ENCODE measurements at places on chromosomes 2 and 18.

DNA sequence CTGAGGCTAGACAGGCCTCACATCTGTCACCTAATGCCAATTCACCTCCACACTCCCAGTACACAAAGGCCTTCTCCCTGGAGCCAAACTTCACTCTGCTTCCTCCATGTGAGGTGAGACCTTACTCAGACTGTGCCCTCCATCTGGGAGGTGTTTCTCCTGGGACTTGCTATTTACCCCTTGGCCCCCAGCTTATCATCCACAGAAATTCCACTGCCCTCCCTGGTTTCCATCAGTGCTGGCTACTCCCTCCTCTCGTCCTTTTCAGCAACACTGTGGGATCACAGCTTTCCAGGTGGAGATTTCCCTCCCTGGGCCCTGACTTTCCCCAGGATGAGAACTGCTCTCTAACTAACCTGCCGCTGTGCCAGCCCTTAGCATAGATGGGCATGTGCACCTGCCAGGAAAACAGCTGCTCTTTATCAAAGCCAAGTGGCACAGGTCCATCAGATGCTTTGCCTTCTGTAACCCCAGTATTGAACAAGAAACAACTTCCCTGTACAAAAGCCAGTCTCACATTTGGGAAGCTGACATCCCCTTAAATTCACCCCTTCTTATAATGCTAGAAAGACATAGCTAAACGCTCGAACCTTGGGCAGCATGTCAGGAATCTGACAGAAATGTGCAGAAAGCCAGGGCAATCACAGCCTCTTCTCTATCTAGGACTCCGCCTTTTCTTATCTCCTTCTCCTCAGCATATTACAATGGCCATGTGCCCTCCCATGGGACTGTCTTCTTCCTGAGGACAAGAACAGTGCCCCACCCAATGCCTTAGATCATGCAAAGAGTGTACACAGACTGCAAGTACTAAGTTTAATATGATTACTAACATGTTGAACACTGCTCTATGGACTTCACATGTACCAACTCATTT lies 535.5 kb upstream of the ID2 start:
- no peak for DNase-seq

- no peak for DNase-seq
Observed at GRCh38 chr2:37631698-37632097, 39.7 kb downstream of the CDC42EP3 start.

DNA sequence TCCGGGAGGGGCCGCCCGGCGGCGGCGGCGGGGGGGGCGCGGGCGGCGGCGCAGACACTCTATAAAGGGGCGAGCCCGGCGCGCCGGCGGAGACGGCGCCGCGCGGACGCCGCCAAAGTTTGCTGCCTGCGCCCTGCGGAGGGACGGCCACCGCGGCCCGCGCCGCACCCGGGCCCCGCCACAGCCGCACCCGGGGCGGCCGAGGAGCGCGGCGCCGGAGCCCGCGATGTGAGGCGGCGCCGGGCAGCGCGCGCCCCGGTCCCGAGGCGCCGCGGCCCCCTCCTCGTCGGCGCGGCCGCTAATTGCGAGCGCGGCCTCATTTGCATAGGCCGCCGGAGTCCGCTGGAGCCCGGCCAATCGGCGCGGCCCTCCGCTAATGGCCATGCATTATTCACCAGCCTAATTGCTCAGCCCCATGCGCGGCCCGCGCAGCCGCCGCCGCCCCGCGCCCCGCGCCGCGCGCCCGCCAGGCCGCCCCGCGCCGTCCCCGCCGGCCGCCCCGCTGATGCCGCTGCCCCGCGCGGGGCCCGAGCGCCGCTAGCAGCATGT lies at the start of gene SALL3:
Gene SALL3, plus strand, starts transcription at position 89 of the 549 bp plus-strand sequence. Its CDS starts 457 bp downstream, at position 546.
- DNase-seq, result no peak

- DNase-seq, result no peak
Observed at GRCh38 chr18:76938619-76939018, 116.3 kb downstream of the ZNF236 start.

DNA sequence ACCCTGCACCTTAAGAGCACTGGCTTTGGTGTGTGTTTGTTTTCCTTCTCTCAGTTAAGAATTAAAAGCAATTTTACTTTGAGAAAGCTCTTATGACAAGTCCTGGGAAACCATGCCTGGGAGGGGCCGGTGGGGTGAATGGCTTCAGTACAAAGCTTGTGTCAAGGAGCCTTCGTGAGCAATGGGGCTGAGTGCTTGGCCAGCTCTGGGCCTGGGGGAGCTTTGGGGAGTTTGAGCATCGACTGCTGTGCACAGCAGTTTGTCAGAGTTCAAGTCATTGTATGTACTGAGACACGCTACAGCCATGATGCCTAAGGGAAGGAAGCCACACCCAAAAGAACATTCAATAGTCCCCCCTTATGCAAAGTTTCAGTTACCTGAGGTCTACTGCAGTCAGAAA lies 75.8 kb downstream of the ARHGEF4 start:
- DNase-seq, result no peak

- DNase-seq, result no peak
Observed at GRCh38 chr2:11907190-11907589, 160.8 kb downstream of the LPIN1 start.

DNA sequence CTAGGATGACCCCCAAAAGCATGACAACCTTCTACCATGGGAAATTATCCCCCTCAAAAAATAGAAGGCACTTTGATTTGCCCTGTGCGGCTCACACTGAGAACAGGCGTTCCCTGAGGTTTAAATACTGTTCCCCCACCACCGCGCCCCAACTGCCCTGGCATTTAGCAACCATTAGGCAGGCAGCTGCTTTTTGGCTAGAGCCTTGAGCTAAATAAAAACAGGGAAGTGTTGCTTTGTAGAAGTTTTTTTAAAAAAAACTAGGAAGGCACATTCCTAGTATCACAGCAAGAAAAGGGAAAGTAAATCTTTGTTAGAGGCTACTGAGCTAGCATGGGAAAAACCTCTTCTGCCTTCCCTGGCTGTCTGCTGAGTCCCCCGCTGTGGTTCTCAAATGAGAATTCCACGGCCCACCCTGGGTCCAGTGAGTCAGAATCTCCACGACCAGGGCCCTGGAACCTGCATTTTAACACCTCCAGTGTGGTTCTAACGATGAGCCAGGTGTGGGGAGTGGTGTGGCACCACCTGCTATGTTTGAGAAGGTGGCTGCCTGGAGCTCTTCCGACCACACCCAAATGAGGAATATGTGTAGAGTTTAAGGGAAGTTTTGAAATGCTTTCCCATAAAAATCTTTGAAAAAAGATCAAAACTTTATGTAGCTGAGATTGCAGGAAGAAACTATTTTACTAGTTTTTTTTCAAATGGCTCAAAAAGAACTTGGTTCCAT lies 66.4 kb downstream of the VIT start:
- DNase-seq, result no peak

GRCh38 chr18:22844628-22845027 lies 88.5 kb upstream of the RBBP8 start:
- no peak for DNase-seq

DNA sequence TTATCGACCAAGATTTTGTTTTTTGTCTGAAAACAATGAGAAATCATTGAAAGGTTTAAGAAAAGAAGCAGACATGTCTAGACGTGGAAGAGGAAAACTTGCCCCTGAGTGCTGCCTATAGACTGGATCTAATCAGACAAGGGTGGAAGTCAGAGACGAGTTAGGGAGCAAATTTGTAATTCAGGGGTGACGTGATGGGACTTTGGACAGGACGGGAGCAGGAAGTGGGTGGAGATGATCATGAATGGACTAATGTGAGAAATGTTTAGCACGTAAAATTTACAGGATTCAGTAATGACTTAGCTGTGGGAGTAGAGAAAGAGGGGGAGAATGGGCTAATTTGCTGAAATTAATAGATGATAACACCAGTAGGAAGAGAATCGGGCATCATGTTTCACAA lies 117.0 kb upstream of the EPHA4 start:
- no peak for DNase-seq

DNA sequence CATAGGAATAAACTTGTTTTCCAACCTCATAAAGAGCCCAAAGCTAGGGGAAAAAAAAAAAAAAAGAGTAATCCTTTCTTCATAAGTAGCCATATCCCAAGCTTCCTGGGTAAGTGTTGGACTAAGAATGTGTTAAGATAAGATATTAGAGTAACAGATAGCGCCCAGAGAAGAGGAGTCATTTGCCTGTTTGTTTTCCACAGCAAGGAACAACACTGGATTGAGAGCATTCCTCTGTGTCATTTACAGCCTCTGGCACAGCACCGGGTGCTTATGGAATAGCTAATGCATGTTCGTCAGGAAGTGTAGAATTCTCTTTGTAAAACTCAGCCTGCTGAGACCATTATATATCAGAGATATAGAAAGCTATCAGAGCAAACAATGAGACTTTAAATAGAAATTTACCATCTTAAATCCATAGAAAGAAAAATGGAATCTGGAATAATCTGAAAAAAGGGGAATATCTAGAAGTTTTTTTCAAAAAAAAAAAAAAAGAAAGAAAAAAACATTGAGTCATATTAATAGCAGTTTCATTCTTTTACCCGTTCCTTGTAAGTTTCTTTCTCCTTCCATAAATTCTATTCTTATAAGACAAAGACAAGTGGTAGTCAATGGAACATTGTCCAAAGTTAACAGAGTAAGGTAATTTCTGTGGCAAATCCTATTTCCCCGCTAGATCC lies 37.6 kb downstream of the LRP2 start:
- DNase-seq, result no peak

DNA sequence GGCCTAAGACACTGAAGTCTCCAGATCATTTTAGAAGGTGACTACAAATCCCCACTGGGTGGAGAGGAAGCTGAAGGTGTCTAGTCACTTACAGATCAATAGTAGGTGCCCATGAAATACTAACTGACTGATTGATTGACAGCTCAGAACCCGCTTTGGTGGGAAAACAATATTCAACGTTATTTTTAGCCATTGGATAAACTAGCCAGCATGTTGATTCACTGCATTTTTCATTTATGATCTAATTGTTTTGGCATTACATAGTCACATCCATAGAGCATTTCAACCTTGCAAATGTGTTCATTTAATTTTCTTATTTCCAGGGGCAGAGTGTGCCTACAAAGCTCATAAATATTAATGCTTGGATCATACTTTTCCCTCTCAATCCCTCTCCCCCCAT lies 162.3 kb downstream of the MREG start:
- DNase-seq, result no peak

DNA sequence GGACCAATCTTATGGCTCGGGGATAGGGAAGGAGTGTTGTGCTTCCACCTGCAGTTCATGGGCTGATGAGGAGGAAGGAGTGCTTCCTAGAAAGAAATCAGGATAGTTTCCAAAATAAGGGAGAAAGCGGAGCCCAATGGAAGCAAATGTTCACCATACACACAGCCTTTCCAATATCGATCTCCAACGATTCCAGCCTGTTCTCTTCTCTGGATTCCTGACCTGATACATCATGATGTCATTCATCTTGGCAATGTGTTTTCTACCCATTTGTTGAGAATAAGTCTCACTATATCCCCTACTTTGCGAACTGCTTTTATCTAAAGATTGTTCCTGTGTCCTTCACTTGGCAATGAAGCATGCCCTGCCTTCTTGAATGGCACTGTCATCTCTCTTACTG lies 205.3 kb upstream of the SIX2 start:
- DNase-seq, result no peak

- no peak for DNase-seq
Observed at GRCh38 chr2:45316576-45317338, 294.3 kb downstream of the SRBD1 start.

GRCh38 chr2:70668432-70668831 lies 99.6 kb downstream of the ADD2 start:
- no peak for DNase-seq

DNA sequence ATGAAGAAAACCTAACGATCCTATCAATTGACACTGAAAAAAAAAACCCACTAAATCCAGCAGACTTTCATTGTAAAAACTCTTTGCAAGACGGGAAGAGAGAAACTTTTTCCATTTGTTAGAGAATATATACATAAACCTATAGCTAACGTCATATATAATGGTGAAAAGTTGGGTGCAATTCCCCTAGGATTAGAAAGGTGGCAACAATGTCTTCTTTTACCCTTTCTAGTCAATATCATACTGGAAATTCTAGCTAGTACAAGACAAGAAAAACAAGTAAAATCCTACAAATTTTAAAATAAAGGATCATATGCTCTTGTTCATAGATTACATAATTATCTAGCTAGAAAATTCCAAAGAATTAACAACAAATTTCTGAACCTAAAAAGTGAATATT lies 1596.5 kb upstream of the LRRTM1 start:
- no peak for DNase-seq

- DNase-seq, result no peak
Observed at GRCh38 chr2:89797320-89798038, 1106.0 kb downstream of the RPIA start.

- no peak for DNase-seq
Observed at GRCh38 chr2:66463206-66463755, 28.4 kb downstream of the MEIS1 start.

- DNase-seq, result no peak
Observed at GRCh38 chr2:75276093-75277029, 77.0 kb upstream of the TACR1 start.

- DNase-seq, result no peak
Observed at GRCh38 chr2:23381485-23381884, 3.5 kb upstream of the KLHL29 start.

DNA sequence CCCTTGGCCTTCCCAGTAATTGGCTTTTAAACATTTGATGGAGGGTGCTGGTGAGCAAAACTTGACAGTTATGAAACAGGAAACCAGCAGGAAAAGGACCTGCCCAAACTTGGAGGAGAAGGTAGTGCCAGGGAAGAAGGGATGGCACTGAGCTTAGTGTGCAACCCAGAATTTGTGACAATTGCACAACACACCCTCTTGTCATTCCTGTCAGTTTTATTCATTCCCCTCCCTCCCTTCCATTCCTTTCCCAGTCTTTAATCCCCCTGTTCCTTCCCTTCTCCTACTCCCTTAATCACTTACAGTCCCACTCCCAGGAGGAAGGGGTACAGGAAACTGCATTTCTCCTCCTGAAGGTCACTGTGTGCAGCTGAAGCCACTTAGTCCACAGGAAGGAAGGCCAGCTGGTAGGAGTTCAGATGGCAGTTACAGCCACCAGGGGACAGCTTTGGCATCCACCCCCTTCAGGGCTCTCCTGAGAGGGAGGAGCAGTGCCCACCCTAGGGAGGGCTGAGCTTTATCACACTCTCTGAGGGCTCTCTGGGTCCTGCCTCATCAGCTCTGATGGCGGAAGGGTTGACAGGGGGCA lies 24.0 kb upstream of the SIGLEC15 start:
- no peak for DNase-seq

- no peak for DNase-seq
Observed at GRCh38 chr2:112751451-112752197, 12.8 kb downstream of the CKAP2L start.

- DNase-seq, result no peak
Observed at GRCh38 chr18:75083761-75084160, 125.2 kb downstream of the PTGR3 start.

DNA sequence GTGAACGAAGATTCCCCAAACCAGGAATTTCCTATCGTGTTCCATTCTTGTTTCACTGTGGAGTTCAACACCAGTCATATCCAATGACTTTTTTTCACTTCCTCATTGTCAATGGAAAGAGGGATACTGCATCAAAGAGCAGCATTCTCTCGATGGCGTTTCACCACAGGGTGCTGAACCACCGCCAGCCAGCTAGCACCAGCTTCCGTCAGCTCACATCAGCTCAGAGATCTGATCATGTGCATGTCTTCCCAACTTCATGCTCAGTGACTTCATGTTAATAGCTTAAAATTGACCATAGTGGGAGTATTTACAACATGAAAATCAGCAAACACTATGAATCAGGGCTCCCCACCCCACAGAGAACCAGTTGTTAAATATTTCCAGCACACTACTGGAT lies 359.9 kb downstream of the TNS1 start:
- no peak for DNase-seq

- no peak for DNase-seq
Observed at GRCh38 chr2:144975881-144976280, 456.0 kb upstream of the ZEB2 start.

- DNase-seq, result no peak
Observed at GRCh38 chr2:123696021-123696420, 329.1 kb upstream of the CNTNAP5 start.
